ENCODE measurements at places on chromosomes 2 and 18.

- DNase-seq = no peak
Measured at GRCh38 chr2:1546901-1547300, 133.6 kb downstream of the TPO start.

DNA sequence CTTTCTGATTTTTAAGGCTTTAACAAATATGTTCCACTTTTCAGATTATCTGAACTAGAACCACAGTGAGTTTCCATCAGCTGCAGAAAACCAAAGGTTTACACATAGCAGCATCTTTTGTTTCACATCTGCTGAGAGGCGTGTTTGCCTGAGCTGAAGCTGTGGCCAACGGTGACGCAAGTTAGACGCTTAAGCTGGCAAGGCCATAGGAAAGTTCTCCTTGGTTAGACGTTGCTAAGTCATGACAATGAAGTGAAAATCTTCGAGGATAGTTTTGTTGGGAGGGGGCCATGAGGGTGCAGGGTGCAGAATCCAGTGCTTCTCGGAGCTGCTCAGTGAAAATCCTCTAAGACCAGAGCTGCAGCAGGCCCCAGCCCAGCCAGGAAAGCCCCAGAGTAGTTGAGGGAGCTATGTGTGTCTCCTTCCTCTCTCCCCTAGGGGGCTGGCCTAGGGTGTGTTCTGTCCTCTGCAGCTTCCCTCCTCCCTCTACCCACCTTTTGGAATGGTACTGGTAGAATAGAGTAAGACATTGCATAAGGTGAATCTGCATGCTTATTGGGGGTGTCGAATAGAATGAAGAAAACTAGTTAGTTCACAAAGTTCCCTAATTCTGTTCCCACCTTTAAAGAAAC, 105.4 kb downstream of the FHOD3 start:
- DNase-seq = peak; percentile 69

DNA sequence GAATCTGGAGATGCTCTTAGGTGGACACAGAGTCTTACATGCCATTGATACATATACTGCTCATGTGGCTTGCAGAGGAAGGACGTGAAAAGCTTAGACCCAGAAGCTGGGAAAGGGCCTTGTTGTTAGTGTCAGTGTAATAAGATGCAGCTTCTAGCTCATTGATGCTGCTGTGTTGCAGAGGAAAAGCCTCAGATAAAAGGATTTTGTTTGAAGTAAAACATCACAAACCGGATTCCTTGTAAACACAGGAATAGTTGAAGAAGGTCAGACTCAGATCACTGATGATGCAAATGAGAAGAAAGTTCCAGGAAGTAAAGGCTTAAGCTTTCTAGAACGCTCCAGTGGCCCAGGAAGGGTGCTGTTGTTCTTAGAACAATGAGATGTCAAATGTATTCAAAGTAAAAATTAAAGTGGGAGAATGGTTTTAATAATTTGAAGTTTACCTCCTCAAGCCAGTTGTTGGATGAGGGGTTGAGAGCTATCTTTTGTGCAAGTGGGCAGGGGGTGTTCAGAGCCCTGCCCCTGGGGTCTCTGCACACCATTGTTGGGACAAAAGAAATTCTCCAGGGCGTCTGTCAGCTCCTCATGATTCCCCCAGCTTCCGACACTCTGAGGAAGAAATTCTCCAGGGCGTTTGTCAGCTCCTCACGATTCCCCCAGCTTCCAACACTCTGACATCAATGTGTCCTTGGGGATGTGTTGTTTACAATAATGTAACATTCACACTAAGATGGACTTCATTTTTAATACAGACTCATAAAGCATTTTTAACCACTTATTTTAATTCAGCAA, 61.3 kb upstream of the CHMP1B start:
- DNase-seq = no peak

GRCh38 chr2:237164474-237165042, 78.9 kb downstream of the COPS8 start:
- no peak for DNase-seq

- peak; percentile 16 for DNase-seq
Measured at GRCh38 chr18:56083097-56083521, 495.1 kb upstream of the TCF4 start.

GRCh38 chr18:76985951-76986236, 146.7 kb downstream of the MBP start:
- DNase-seq = no peak

- no peak for DNase-seq
Measured at GRCh38 chr2:96594282-96594681, 43.8 kb downstream of the KANSL3 start.

- no peak for DNase-seq
Measured at GRCh38 chr2:197847651-197848401, 43.4 kb downstream of the PLCL1 start.

DNA sequence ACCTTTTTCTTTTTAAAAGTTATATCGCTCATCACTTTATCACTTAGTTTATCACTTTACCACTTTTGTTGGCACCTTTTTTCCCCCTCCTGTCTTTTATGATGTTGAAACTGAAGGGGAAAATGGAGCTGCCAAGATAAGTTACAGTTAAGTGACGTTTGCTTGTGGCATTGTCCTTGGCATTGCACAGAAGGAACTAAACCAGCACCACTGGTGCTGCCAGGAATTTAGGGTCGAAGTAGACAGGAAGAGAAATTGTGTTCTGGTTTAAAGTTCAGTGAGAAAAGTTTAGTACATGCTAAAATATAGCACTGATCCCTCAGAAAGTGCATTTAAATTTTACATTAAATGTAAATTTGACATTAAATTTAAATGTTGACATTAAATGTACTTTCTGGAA, 49.9 kb downstream of the MYO1B start:
- DNase-seq = no peak

DNA sequence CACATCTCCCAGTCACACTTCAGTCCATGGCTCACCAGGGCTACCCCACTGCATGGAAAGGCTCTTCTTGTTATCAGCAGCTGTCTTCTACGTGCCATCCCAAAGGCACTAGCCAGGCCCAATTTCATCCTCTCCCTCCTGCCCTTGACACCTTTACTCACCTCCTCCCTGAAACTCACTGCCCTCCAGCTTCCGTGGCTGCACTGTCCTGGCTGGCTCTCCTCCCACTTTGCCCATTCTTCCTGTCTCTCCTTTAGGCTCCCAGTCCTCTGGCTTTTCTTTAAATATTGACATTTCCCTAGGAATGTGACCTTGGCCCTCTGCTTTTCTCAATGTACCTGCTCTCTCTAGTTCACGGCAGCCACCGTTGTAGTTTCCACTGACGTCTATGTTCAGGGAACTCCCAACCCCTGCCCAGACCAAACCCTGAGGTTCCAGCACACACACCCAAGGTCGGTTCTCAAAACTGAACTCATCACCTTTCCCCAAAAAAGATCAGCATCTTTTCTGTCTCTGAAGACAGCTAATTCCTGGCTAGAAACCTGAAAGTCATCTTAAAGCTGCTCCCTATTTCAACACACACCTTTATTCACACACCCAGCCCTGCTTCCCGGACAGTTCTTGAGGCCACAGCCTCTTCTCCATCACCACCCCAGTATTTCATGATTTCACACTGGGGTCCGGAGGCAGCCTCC, 36.7 kb downstream of the WDFY1 start:
- no peak for DNase-seq

GRCh38 chr18:63073481-63073880, 246.1 kb downstream of the BCL2 start:
- no peak for DNase-seq

GRCh38 chr18:3716116-3716660, 266.2 kb downstream of the TGIF1 start:
- no peak for DNase-seq

DNA sequence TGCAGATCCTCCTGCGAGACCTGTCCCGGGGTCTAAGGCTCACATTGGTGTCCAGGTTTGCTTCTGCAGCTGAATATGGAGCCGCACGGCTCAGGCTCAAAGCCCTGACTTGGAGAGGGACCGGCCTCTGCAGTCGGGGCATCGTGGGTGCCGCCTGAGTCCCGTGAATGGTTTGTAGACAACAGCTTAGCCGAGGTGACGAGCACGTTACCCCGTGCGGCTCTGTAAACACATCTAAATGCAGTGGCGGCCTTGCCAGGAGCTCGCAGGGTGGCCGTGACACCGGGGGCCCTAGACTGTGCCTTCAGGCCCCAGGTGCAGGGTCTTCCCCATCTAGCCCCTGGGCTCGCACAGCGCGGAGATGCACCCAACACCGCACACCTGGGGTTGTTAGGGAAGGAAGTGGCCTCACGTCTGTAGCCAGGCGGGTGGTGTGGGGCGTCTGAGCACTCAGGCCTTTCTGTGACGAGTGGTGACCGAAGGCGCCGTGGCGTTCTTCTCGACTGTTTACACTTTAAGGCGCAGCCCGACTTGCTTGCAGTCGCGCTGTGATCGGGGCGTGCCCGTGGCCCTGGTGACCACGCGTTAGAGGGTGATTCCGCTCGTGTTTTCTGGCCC, 91.6 kb downstream of the NFATC1 start:
- no peak for DNase-seq

All from GM03348 (cell line).